ENCODE measurements at places on chromosomes 13 and 19.
A peak's percentile ranks its signal among the peaks of the same experiment; 100 is the strongest.

DNA sequence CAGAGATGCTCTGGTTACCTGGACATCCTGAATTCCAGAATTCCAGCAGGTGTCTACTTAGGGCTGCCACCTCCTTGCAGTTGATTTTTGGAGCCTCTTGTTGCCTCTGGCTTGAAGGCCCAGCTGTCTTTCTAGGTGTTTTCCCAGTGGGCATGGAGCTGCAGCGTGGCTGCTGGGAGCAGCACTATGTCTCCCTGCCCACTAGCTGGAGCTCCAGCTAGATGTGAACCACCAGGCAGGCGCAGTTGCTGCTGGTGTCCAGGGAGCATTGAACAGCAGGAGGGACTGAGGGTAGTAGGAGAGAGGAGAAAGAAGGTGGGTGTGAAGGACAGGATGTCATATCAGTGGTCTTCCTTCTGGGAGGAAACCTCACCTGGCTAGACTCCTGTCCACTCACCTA lies 9.9 kb upstream of the SELENOW start:
- no peak for DNase-seq

- no peak for DNase-seq
Measured at GRCh38 chr19:10748927-10749434, 31.1 kb downstream of the DNM2 start.

GRCh38 chr19:8811315-8812172 lies 20.6 kb downstream of the ZNF558 start:
- no peak for DNase-seq

GRCh38 chr19:58543826-58544590 lies at the start of gene TRIM28:
Gene TRIM28, plus strand, starts transcription at chr19:58544064. Its CDS starts 694 bp downstream, at chr19:58544758.
- DNase-seq: peak; percentile 100

DNA sequence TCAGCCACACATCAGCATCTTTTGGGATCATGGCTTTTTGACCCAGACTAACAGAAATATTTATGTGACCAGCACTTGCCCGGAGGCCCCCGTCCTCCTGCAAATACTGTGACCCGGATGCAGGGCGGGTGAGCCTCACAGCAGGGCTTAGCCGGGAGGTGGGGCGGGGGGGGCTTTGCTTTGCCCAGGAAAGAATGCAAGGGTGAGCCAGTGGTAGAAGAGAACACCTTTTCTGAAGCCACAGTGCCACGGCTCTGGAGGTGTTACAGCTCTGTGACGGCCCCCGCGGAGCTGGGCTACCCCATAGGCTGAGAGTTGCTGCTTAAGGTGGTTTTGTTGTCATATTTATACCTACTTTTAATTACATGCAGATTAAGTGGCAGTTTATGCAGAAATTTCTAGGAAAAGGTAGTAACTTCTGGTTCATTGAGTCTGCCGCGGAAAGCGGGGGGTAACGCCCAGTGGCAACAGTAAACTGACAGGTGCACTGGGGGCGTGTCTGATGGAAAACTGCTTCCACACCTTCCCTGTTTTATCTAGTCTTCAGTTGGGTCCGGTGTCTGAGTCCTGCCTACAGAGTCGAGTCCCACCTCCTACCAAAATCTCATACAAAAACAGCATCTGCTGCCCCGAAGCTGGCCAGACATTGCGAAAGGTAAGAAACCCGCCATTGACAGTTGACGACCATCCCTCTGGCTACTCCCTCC lies 187.9 kb downstream of the TEX29 start:
- DNase-seq: no peak

DNA sequence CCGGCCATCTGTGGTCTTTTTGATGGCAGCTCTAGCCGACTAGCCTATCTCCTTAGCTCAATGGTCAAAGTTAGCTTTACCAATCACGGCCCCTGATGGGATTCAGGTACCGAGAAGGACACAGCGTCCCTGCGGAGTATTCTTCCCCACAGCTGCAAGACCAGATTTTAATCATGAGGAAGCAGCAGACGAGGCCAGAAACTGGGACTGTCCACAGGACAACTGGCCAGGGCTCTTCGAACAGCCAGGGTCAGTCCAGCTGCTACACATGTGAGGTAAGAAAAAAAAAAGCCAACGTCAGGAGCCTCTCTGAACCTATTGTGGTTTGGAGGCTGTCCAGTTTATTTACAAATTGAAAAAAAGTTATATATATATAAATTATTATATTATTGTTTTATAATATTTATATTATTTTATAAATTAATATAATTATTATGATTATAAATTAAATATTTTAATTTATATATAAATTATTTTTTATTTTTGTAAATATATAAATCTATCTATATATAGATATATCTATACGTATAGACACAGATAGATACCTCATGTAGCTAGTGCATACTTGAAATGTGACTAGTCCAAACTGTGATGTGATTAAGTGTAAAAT lies 10.8 kb downstream of the RINL start:
- no peak for DNase-seq
